Astrocyte of the cerebellum (primary cell): ENCODE measurements at places on chromosomes 1 and 21.
A peak's percentile ranks its signal among the peaks of the same experiment; 100 is the strongest.

- DNase-seq: no peak
Observed at GRCh38 chr1:15718199-15718601, 17.9 kb upstream of the SLC25A34 start.

GRCh38 chr1:75671708-75672107 lies 52.8 kb upstream of the ACADM start:
- DNase-seq: no peak

- peak; percentile 9 for DNase-seq
Observed at GRCh38 chr1:198125995-198126735, 30.6 kb upstream of the NEK7 start.

DNA sequence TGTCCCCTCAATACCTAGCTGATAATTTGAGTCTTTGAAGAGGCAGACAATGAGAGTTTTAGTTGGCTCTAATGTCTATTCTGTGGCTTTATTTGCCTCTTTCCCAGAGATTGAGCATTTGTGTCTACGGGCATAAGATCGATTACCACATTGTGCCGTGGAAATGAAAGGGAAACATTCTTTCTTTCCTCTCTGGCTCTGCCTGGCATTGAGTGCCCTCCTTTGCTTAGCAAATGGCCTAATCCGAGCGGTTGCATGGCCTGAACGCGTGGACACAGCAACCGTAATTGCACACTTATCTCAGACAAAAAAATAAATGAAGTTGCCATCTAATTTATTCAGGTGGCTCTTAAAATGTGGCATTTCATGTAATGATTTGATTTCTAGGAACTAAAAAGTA lies 247.9 kb downstream of the ADGRL2 start:
- no peak for DNase-seq

GRCh38 chr1:60952612-60953111 lies 129.7 kb upstream of the NFIA start:
- no peak for DNase-seq

DNA sequence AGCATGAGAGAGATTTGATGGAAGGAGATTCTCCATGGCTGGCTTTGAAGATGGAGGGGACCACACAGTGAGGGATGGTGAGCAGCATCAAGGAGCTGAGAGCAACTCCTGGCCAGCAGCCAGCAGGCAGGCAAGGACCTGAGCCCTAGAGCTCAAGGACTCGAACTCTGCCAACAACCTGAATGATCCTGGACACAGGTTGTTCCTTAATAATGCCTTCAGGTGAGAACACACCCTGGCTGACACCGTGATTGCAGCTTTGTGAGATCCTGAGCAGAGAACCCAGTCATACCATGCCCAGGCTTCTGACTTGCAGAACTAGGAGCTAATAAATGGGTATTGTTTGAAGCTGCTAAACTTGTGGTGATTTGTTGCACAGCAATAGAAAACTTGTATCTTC lies 183.1 kb downstream of the LMX1A start:
- DNase-seq: no peak

GRCh38 chr1:54253480-54253879 lies 53.5 kb downstream of the MRPL37 start:
- DNase-seq: peak; percentile 87

- DNase-seq: no peak
Observed at GRCh38 chr1:97540346-97540888, 380.4 kb downstream of the DPYD start.

GRCh38 chr1:110916669-110917306 lies 43.8 kb downstream of the CD53 start:
- DNase-seq: no peak

GRCh38 chr1:91712981-91713841 lies 172.7 kb downstream of the TGFBR3 start:
- DNase-seq: no peak

- DNase-seq: no peak
Observed at GRCh38 chr21:39020751-39021477, 162.3 kb downstream of the PSMG1 start.

GRCh38 chr1:219527994-219528393 lies 84.9 kb downstream of the ZC3H11B start:
- peak; percentile 24 for DNase-seq

GRCh38 chr1:194071205-194071604 lies 884.8 kb upstream of the B3GALT2 start:
- DNase-seq: no peak

DNA sequence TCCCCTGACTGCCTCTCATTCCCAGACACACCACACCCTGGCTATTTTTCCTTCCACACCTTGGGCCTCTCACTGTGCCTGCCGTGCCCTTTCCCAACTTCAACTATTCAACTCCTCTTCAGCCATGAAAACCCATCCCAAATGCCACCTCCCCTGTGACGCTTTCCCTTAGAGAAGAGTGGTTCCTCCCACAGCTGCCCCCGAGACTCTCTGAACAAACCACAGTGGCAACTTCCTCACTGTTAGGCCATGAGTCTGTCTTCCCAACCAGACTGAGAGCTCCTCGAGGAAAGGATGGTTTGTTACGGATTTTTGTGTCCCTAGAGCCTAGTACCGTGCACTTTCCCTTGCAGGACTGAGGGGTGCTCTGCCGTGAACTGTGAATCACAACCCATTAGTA lies 59.2 kb downstream of the LRRN2 start:
- DNase-seq: no peak

GRCh38 chr1:219938706-219939105 lies 10.3 kb upstream of the SLC30A10 start:
- no peak for DNase-seq

DNA sequence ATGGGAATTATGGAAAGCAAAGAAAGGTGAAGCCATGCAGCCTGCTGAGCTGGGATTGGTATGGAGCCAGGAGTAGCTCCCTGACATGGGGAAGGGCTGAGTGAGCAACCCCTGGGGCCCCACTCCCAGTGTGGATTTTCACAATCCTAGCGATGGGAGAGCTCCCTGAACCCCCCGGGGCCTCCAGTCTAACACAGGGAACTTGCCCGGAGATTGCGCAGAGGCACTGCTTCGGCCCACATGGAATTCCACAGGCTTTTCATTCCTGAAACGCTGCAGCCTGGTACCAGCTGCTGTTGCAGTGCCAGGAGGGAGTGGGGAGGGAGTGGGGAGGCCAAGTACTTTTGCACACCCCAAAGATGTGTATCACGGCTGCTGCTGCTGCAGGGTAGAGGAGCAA lies 110.4 kb upstream of the C21orf91 start:
- no peak for DNase-seq

GRCh38 chr1:28582248-28582615 lies 9.8 kb upstream of the RAB42 start:
- no peak for DNase-seq

GRCh38 chr1:199297887-199298286 lies 659.0 kb downstream of the PTPRC start:
- no peak for DNase-seq

GRCh38 chr1:248858096-248858890 lies 592 bp downstream of the ZNF692 start:
- no peak for DNase-seq

DNA sequence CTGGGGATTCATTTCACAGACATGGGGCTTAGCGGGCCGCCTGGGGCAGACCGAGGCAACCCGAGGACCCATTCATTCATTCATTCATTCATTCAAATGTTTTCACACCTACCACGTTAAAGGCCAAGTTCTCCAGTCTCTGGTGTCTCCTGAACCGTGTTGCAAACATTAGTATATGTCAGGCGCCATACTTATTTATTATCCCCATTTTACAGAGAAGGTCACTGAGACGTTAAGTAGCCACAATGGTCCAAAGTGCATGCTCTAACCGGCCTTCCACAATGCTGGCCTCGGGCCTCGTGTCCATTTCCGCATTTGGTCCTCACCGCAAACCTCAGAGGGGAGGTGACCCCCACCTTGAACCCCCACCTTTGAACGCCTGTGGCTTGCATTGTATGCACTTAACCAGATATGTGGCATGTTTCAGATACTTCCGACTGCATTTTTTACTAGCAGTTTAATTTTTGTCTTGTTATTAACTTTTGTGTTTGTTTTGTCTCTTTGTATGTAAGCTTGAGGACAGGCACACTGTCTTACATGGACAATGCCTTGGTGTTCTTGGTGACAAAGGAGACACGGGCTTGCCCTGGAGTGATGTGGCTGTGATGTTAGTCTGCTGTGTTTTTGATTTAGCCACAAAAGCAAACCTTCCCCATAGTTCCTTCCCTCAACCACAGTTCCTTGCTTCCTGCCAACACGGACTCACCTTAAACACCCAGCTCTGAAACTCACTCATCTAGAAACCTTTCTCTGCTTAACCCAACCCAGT lies 1.2 kb upstream of the IFFO2 start:
- no peak for DNase-seq

GRCh38 chr21:38810034-38810825 lies 4.5 kb downstream of the ETS2 start:
- DNase-seq: no peak

GRCh38 chr1:60173006-60173405 lies 99.4 kb upstream of the C1orf87 start:
- no peak for DNase-seq

DNA sequence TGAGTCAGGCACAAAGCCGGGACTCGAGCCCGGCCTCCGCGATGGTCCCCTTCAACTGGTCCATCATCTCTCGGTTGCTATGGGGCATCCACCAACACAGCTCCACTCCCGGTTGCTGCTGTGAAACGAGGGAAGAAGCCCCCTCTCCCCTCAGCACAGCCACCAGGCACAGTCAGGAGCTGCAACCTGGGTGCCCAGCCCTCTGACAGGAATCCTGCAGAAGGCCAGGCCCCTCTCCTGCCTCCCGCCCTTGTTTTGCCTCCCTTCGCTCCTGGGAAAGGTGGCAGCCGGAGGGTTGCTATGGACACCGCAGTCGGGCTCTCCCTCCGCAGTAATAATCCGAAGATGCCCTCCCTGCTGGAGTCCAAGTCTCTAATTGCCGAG lies 8.9 kb upstream of the KCNN3 start:
- no peak for DNase-seq

GRCh38 chr1:150974580-150975478 lies at the start of gene CERS2:
CERS2 (minus strand) TSS chr1:150974835; CDS start chr1:150969090, 5,745 bp downstream.
- DNase-seq: peak; percentile 55

GRCh38 chr1:217585577-217585976 lies 45.3 kb downstream of the GPATCH2 start:
- no peak for DNase-seq

DNA sequence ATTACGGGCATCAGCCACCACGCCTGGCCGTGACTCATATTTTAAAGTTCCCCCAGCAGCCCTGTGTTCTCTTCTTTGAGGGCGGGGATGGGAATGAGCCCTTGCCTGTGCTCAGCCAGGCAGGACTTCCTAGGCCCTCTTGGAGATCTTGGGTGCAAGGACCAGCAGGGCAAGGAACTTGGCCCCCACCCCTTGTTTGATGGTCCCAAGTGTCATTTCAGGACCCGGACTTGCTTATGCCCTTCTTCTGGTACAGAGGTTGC lies 9.3 kb downstream of the RASSF5 start:
- DNase-seq: no peak

DNA sequence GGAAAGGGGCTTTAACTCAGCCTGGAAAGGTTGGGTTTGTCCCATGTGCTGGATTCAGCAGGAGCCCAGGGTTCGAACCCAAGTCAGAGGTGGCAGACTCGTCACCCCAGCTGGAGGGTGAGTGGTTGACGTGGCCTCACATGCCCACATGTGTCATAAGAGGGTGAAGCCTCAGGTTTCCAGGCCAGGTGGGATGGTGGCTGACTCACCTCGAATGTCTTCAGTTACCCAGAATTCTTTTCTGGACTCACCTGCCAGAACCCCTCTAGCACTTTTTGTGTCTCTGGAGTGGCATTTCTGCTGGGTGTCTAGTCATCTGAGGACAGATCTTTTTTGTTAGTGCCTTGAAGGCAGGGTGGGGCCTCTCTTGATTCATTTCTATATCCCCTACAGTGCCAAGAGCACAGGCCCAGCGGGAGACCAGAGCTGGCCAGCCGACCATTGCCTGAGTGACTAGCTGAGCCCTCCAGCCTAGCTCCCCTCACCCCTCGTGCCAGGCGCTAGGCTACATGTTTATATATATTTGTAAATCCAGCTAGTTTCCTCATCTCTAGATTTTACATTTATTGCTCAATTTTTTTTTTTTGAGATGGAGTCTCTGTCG lies 28.1 kb downstream of the IL6R start:
- DNase-seq: no peak

DNA sequence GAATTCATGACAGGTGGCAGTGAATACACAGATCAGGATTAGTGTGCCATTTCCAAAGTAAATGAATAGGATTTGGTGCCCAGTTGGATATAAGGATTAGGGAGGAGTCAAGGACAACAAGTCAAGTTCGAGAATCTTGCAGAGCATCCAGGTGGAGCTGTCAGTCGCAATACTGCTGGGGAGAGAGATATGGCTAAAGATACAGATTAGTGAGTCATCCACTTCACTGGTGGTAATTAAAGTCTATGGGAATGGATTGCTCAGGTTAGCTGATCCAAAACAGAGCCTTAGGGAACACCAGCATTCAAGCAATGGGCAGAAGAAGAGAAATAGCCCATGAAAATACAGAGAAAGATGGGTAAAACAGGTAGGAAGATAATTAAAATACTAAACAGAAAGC lies 26.8 kb downstream of the BCAS2 start:
- no peak for DNase-seq

DNA sequence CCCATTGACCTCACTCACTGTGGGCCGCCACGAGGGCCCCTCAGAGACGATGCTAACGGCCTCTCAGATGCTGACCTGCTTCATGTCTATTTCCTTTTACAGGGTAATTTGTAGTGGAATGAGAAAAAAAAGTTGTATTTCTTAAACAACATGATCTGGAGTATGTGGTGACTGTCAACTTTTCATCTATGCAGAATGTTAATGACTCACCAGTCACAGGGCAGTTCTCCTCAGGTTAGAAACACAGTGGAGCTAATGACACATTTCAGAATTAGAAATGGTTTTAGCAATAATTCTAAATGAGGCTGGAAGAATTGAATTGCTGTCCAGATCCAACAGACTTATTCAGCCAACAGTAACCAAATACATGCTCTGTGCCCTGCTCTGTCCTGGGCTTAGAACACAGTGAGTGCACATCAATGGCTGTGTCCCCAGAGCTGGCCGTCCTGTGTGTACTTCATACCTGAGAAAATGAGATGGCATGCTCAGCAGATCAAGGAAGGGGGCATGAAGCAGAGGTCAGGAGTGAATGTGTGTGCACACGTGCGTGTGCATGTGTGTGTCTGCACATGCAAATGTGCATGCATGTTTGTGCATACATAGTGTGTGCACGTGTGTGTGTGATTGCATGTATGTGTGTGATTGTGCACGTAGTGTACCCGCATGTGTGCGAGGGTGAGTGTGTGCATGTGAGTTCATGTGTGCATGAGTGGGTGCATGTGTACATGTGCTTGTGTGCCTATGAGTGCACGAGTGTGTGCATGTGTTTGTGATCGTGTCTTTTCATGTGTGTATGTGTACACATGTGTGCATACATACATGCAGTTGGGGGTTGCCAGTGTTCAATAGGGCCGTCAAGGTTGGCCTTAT lies 145.3 kb downstream of the PCBP3 start:
- DNase-seq: no peak

- DNase-seq: no peak
Observed at GRCh38 chr1:67381154-67381553, 49.0 kb downstream of the SERBP1 start.
